Stimulated activated CD8-positive, alpha-beta memory T cell treated with anti-CD3 and anti-CD28 coated beads, Interleukin-7, amount 100 ng/mL, for 24 hours (primary cell): ENCODE measurements at places on chromosomes 6 and 20.

DNA sequence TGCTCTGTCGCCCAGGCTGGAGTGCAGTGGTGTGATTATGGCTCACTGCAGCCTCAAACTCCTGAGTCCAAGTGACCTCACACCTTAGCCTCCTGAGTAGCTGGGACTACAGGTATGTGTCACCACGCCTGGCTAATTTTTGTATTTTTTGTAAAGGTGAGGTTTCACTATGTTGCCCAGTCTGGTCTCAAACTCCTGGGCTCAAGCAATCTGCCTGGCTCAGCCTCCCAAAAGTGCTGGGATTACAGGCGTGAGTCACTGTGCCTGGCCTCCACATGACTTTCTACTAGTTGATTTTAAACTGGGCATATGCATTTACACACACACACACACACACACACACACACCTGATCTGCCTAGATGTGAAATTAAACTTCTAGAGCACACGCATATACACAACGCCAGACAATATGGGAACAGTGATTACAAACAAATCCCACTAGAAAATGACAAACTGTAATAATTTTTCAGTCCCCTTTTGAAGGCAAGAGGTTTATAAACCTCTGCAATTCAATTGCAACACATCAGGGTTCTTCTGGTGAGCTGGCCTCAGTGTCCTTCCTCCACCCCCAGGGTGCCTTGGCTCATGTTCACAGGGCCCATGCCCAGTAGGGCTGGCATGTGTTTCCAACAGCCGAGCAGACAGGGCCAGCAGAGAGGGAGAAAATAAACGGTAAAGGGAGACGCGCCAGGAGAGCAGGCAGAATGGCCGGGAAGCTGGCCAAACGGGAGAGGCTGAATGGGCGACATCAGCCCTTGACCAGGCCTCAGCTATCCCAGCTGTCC, 31.2 kb downstream of the PARD6B start:
- DNase-seq: no peak

- no peak for DNase-seq
Observed at GRCh38 chr6:161590961-161591627, 317.2 kb upstream of the AGPAT4 start.

- DNase-seq: no peak
Observed at GRCh38 chr20:25007491-25008305, 15.1 kb upstream of the APMAP start.

DNA sequence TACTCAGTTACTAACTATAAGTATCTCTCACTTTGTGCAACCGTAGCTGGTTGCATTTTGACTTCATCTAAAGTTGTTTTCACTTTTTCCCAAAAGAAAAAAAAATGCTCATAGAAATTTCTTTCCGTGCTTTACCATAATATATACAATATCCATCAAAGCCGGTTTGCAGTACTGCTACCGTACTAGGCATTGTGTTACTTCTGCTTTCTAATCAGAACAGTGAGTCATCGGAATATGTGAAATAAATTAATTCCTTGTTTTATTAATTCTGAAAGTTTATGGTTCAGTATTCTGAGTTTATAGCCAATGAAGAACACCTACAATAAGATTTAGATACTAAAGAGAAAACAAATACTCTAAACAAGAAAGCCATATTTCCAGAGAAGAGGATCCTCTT, 72.5 kb downstream of the TNFRSF21 start:
- no peak for DNase-seq

DNA sequence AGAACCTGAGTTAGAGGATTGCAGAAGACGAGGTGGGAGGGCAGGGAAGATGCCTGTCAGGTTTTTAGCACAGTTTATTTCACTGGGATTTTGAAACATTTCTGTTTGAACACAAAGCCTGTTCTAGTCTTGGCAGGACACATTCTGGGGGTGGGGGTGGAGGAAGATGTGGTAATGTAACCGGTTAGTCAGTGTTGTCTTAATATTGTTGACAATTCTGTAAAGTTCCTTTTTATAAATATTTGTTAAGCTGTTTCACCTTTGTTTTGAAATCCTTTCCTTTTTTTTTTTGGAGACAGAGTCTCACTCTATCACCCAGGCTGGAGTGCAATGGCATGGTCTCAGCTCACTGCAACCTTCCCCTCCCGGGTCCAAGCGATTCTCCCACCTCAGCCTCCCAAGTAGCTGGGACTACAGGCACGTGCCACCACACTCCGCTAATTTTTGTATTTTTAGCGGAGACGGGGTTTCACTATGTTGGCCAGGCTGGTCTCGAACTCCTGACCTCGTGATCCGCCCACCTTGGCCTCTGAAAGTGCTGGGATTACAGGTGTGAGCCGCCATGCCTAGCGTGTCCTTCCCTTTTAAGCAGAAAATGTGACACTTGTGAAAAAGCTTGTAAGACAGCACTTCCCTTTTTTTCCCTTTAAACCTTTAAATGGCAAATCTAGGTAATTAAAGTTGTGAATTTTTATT, 20.2 kb downstream of the SLC9A8 start:
- DNase-seq: no peak

DNA sequence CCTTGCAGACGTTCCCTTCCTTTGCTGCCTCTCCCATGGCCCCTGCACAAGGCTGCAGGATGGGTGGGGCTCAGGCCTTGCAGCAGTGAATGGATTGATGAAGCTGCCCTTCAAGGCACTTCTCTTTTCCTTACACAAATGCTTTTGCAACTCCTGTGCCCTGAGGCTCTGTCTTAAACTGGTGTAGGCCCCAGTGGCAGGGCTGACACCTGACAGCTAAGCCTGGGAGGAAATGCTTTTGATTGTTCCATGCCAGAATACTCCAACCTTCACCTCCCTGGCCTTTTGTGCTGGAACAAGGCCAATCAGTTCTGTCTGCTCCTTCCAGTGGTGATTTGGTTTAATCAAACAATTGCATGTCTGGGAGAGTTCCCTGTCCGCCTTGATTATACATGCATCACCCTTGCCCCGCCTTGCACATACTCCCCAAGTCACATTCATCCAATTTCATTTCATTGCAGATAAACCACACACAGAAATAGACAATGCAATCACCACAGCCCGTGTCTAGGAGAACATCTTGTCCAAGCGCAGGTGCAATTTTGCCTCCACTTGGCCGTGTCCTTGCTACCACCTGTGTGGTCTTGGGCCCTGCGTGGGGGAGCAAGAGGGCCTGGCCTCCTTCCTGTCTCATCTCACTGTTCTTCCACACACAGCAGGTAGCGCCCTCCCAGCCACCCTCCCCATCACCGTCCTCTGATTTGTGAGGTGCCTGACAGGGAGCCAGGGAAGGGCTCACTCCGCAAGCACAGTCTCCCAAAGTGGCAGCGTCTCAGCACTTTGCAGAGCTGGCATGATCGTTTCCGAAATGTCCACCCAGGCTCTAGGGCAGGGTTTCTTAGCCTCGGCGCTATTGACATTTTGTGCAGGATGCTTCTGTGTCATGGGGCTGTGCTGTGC, 120.4 kb downstream of the CDH26 start:
- no peak for DNase-seq

- DNase-seq: no peak
Observed at GRCh38 chr6:125111219-125111983, 42.2 kb upstream of the TPD52L1 start.

GRCh38 chr6:64815718-64816117, 891.3 kb downstream of the EYS start:
- no peak for DNase-seq

GRCh38 chr6:15207923-15208322, 37.9 kb upstream of the JARID2 start:
- no peak for DNase-seq

- DNase-seq: no peak
Observed at GRCh38 chr6:52550870-52551269, 26.0 kb downstream of the TRAM2 start.

GRCh38 chr6:148118244-148118643, 224.4 kb upstream of the SASH1 start:
- no peak for DNase-seq

- DNase-seq: no peak
Observed at GRCh38 chr6:35810971-35811698, 6.0 kb downstream of the LHFPL5 start.

- DNase-seq: no peak
Observed at GRCh38 chr20:36311854-36312723, 6.0 kb downstream of the DLGAP4 start.

DNA sequence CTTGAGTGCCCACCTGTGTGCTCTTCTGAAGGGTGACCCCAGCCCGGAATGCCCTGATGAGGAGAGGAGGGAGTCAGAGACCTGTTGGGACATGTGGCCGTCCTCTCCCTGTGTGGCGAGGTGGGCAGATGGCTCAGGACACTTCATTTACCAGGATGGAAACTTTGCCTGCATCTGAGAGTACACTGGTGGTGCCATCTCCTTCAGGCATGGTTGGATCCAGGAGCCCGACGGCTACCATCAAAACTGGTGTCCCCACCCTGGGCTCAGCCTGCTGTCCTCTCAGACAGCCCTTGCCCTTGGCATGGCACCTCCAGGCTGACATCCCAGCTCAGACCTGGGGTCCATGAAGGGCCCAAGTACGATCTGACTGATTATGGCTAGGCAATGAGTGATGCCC, 7.0 kb upstream of the OSBPL2 start:
- DNase-seq: no peak
